ENCODE measurements at places on chromosomes 4 and X. TPM values are rescaled to one million over a fixed set of nuclear protein-coding genes. Genes with fewer than 3 reads are reported as not detected.

Gene HEPH
- total RNA-seq: 0.65 TPM

Gene DDIT4L
- 3.1 TPM for total RNA-seq

Gene GPR173
- total RNA-seq: 2.2 TPM

Gene ARR3
- not detected for total RNA-seq
